ENCODE measurements at places on chromosomes 1 and 21.

DNA sequence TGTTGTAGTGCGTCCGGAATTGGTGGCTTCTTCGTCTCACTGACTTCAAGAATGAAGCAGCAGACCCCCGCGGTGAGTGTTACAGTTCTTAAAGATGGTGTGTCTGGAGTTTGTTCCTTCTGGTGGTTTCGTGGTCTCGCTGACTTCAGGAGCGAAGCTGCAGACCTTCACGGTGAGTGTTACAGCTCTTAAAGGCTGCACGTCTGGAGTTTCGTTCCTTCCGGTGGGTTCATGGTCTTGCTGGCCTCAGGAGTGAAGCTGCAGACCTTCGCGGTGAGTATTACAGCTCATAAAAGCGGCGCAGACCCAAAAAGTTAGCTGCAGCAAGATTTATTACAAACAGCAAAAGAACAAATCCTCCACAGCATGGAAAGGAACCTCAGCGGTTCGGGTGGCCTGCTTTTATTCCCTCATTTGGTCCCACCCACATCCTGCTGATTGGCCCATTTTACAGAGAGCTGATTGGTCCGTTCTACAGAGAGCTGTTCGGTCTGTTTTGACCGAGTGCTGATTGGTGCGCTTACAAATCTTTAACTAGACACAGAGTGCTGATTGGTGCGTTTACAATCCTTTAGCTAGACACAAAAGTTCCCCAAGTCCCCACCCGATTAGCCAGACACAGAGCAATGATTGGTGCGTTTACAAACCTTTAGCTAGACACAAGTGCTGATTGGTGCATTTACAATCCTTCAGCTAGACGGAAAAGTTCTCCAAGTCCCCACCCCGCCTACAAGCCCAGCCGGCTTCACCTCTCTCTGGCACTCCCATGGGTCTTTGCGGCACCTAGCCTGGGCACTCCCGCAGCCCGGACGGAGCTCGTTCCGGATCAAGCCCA, 49.6 kb upstream of the KRTAP19-8 start:
- no peak for DNase-seq

GRCh38 chr21:33821503-33822322, 93.9 kb downstream of the ATP5PO start:
- DNase-seq, result no peak

GRCh38 chr21:34201481-34201858, 128.1 kb downstream of the MRPS6 start:
- DNase-seq, result no peak

DNA sequence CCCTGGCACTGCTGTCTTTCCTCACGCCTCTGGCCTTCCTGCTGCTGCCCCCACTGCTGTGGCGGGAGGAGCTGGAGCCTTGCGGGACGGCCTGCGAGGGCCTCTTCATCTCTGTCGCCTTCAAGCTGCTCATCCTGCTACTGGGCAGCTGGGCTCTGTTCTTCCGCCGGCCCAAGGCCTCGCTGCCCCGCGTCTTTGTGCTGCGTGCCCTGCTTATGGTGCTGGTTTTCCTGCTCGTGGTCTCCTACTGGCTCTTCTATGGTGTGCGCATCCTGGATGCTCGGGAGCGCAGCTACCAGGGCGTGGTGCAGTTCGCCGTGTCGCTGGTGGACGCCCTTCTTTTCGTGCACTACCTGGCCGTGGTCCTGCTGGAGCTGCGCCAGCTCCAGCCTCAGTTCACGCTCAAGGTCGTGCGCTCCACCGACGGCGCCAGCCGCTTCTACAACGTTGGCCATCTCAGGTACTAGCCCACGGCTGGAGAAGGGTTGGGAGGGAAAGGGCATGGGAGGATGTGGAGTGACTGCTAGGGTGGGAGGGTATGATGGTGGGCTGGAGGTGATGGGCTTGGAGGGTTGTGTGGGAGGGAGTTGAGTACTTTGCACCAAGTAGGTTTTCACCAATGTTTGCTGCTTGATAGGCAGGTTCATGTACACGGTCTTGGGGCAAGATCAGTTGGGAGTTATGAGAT, 18.9 kb downstream of the VANGL2 start:
- DNase-seq, result no peak

DNA sequence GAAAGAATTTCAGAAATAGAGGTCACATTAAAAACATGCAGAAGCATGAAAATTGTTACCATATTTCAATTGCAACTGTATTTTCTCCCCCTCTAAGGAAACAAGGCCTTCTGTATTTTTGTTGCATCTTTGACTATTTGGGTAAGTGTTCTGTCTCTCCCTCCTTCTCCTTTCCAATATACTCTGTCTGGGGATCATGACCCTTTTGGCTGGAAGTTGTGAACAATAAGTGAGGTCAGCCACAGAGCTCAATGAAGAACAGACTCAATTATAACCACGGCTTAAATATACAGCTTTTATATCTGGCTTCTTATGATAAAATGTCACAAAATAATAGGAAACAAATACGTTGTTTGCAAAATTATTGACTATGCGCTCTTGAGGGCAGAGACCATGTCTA, 47.1 kb downstream of the SPAG17 start:
- no peak for DNase-seq

GRCh38 chr1:43970502-43970901, 692 bp downstream of the DPH2 start:
- DNase-seq, result no peak

DNA sequence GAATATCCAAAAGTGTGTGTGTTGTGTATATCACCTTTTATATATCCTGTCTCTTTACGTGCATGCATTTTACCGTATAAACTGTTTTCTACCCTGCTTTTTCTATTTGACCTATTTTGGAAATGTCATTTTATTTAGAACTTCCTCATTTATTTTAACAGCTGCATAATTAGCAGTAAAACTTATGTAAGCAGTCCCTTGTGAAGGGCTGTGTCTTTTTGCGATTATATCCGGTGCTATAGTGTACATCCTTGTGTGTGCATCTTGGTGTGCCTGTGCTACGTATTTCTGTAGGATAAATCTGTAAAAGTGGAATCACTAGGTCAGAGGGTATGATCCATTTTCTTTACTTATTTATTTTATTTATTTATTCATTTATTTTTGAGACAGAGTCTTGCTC, 7.2 kb downstream of the LGALS8 start:
- no peak for DNase-seq

DNA sequence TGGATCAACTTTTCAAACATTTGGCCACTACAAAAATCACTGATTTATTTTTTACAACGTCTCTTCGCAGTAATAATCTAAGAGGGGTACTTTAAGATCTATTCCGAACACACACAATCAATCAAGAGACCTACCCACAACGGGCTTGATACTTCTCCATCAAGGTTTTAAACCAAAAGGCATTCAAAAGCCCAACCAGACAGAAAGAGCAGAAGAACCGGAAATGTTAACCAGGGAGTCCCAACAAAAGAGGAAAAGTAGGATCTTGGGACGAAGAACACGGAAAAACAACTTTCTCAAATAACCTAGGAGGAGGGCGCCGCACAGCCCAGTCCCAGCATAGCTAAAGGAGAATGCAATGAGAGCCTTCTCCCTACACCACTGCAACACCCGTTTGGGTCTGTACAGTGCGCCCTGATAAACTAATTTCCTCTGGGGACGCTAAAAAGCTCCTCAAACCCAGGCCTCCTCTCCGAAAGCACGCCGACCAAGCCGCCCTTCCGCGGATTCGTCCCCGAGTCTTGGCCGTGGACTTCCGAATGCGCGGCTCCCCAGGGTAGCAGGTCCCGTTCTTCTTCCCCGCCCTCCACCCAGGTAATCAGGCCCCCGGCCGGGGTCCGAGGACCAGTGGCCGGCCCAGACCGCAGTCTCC, 623 bp downstream of the RPL22 start:
- no peak for DNase-seq

- no peak for DNase-seq
Measured at GRCh38 chr1:109732390-109732881, 8.4 kb downstream of the GSTM3 start.

DNA sequence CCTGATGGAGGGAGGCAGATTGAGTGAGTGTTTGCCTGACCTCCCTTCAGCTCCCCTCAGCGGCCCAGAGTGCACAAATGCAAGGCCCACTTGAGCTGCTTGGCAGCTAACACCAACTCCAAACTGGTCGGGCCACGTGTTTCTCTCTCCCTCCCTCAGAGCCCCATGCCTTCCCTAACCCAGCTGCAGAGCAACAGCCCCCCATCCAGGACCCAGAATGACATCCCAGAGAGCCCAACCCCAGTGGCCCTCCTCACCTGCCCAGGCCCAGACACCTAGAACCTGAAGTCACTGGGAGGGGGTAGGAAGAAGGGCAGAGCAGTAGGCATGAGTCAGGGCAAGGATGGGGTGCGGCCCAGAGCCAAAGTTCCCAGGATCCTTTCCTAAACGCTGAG, 789 bp upstream of the S100A14 start:
- DNase-seq, result no peak

GRCh38 chr1:157202331-157202730, 64.1 kb upstream of the ETV3 start:
- DNase-seq, result no peak

GRCh38 chr1:87186346-87186745, 142.3 kb upstream of the LMO4 start:
- DNase-seq, result no peak

- DNase-seq, result no peak
Measured at GRCh38 chr1:97138515-97139032, 417.0 kb downstream of the PTBP2 start.

Data from iris pigment epithelial cell (primary cell).